ENCODE measurements at places on chromosomes 1 and 21. TPM values are rescaled to one million over a fixed set of nuclear protein-coding genes. Genes with fewer than 3 reads are reported as not detected.

The SYT6 gene
- 0.29 TPM for total RNA-seq

The TMPRSS15 gene
- total RNA-seq = not detected

The CD5L gene
- total RNA-seq = not detected

The LCE1E gene
- not detected for total RNA-seq

The GPR25 gene
- total RNA-seq = not detected

The TAS1R1 gene
- total RNA-seq = 0.29 TPM
